ENCODE measurements at places on chromosomes 5 and 9.

DNA sequence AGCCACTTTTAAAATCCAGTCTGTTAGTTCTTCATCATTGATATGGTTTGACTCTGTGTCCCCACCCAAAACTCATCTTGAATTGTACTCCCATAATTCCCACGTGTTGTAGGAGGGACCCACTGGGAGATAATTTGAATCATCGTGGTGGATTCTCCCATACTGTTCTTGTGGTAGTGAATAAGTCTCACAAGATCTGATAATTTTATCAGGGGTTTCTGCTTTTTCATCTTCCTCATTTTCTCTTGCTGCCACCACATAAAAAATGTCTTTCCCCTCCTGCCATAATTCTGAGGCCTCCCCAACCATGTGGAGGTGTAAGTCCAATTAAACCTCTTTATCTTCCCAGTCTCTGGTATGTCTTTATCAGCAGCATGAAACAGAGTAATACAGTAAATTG, 26.9 kb upstream of the SH3TC2 start:
- no peak for DNase-seq

- DNase-seq = no peak
Observed at GRCh38 chr5:134447815-134448520, 36.3 kb upstream of the CDKN2AIPNL start.

- DNase-seq = no peak
Observed at GRCh38 chr5:32458880-32459495, 14.4 kb upstream of the ZFR start.

GRCh38 chr5:43680286-43680685, 77.3 kb downstream of the NNT start:
- no peak for DNase-seq

DNA sequence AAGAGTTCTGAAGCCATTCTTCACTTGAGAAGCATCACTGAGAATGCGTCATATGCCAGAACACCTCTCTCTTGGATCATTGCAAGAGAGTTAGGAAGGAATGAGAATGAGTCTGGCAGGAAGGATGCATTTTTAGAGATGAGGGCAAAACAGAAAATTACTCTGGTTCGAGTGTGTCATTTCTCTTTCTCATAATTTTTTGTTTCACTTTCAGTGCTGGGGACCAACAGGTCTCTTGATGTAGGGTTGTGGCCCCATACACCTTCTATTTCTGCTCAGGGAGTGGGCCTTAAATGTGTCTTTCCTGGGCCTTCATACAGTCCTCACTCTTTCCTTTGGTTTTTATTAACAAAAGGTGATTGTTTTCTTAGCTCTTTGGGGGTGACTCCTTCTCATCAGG, 302.4 kb downstream of the NR3C1 start:
- DNase-seq = no peak

GRCh38 chr9:20618361-20618802, 3.9 kb downstream of the MLLT3 start:
- no peak for DNase-seq

GRCh38 chr9:36980148-36980974, 53.7 kb downstream of the PAX5 start:
- no peak for DNase-seq

DNA sequence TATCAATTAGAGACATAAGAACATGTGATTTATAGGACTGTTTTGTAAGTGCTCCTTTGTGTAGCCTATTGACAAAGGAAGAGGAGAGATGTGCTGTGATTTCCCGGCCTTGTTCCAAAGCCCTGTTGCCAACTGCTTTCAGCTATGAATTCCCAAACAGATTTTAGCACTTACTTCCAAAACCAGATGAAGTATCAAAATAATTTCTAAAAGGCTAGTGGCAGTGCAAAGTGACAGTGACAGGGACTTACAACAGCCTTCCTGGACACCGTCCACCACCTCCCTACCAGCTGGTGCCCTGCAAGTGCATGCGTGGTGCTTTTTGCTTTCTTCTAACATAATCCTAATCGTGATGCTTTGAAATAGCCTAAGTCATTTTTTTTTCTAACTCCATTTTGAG, 254.1 kb upstream of the ACTBL2 start:
- DNase-seq = no peak

DNA sequence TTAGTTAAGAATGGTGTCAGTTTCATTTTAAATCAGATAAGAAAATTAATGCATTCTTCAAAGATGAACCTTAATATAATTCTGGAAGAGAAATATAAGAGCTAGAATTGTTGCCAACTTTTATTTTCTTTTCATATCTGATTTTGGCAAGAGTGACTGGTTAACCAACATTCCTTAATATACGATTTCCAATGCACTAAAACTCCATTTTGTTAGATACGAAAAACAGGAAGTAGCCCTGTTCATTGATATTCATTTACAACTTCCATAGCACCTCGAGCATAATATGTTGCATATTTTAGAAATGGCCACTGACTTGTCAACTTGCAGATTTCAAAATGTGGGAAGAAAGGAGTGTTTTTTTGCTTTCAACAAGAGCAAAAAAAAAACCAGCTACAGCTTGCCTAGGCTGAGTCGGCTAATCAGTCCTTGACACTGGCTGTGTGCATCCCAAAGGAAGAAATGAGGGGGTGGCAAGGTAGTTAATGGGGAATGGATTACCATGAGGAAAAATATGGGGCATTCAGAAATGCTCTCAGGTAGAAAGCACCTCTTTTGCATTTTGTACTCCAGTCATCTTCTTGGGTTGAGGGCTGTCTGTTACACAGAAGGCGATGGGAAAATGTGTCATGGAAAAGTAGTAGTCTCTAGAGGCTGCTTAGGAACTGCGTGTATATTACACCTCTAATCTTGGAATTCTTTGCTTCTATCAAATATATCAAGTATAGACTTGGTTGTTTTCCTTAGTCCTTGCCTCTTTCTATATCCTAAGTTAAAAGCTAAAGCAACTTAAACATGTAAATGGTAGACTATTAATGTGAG, 3.9 kb downstream of the MAP3K1 start:
- no peak for DNase-seq

DNA sequence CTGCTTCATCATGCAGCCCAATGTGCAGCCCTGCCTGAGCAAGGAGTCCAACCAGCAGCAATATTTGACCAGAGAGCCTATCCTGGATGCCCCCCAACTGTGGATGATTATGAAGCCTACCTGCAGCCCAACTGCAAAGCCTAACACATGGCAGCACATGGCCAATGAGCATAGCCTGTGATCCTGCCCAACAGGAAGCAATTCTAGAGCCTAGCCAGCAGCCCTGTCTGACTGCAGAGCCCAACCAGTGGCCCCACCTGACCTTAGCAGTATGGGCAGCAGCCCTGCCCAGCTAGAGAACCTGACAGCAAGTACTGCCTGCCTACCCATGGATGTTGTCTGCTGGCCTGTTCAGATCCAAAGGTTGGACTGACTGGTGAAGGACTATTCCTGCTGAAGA, 97.3 kb upstream of the SH3GL2 start:
- DNase-seq = no peak

GRCh38 chr9:113886026-113886369, 9.9 kb downstream of the ZNF618 start:
- DNase-seq = no peak

DNA sequence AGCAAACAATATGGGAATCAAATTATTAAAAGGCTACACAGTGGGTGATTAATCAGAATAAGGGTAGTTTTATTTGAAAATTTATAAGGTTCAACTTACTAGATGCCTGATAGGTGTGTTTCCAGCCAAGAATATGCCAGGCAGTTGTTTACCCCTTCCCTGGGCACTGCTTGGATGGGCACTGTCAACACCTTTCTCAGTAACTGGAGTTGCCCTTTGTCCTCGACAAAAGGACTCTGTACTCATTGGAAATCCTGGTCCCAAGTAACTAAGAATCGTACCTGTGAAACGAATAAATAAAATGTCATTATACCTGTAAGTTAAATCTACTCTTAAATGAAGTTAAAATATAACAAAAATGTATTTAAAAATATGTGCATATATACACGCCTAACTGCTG, 15.0 kb downstream of the ANKRD34B start:
- no peak for DNase-seq

- no peak for DNase-seq
Observed at GRCh38 chr5:473551-474192, 30.7 kb downstream of the EXOC3 start.

DNA sequence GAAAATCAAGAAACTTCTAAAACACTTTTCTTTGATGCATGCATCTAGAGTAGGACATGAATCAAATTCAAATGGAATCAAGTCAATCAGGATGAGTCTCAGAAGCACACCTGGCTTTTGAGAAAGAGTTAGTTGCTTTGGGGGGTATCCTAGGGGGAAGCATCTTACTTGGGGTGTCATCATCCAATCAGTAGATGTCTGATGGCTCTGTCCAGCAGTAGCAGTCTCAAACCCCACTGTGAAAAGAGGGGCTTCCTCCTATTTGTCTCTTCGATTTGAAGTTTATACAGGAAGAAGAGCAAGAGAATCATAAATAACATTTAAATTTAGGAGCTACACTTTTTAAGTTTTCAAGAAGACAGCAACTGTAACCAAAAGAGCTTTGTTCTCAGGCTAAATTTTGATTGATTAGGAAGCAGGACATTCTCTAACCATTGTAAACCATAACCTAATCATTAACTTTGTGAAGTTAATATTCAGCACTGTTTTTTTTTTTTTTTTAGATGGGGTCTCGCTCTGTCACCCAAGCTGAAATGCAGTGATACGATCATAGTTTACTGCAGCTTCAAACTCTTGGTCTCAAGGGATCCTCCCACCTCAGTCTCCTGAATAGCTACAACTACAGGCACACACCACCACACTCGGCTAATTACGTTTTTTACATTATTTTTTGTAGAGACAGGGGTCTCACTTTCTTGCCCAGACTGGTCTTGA, 614.7 kb downstream of the CSNK1G3 start:
- DNase-seq = no peak

GRCh38 chr9:134171316-134172197, 7.2 kb upstream of the RNU6ATAC start:
- DNase-seq = no peak

GRCh38 chr9:32171339-32171738, 213.1 kb upstream of the ACO1 start:
- no peak for DNase-seq

DNA sequence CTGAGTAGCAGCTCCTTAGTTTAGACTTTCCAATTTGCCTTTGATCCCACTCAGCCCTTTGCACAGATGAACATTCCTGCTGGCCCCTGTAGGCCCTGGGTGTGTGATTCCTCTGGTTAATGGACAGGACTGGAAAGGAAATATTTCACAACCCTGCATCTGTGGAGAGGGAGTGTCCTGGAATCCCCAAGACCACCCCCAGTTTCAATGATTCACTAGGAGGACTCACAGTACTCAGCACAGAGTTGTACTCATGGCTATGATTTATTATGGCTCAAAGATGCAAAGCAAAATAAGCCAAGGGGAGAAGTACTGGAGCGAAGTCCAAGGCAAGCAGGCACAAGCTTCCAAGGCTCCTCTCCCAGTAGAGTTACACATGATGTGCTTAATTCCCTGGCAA, 42.4 kb upstream of the TJP2 start:
- DNase-seq = no peak

- DNase-seq = no peak
Observed at GRCh38 chr5:1747079-1747802, 52.4 kb downstream of the MRPL36 start.

GRCh38 chr9:135343837-135344522, 135.6 kb upstream of the PPP1R26 start:
- DNase-seq = peak; percentile 17

- DNase-seq = no peak
Observed at GRCh38 chr9:129640086-129640870, 1.7 kb downstream of the ASB6 start.

GRCh38 chr9:129988607-129989361, 54.2 kb downstream of the FNBP1 start:
- no peak for DNase-seq

DNA sequence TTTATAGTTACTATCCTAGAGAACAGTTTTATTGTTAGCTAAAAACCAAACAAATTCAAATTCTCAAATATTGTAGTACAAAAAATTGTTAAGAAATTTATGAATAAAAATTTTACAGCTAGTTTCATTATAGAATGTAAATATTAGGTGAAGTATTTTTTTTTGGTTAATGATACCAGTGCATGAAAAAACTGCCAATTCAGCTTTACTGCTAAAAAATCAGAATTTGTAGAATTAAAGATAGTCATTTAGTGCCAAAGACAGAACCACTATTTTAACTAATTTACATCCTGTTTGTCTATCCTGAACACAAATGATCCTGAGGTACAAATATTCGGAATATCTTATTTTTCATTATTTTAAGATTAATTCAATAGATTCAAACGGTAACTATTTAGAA, 202.6 kb downstream of the FER start:
- DNase-seq = no peak

DNA sequence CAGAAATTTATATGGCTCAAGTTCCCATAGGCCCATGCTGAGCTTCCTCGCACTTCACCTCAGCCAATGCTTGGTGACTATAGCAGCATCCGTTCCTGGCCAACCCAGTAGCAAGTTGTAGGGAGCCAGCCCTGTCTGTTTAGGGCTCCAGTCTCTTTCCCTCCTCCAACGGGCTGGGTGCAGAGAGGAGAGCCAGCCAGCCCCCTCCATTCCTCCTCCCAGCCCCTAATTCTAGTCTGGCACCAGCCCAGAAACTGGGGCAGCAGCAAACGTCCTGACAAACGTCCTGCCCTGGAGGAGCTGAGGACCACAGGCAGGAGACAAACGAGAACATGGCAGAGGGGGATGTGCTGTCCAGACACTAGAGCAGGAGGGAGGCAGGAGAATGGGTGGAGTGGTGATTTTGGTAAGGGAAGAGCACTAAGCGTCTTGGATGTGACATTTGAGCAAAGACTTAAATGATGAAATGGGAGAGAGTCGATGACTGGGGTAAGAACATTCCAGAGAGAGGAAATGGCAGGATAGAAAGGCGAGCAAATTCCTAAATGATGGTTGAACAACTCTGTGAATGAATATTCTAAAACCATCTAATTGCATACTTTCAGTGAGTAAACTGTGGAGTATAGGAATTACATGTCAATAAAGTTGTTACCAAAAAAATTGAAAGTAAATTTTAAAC, 222.5 kb upstream of the DAPK1 start:
- DNase-seq = no peak

- DNase-seq = no peak
Observed at GRCh38 chr9:68537616-68537880, 3.1 kb downstream of the TMEM252 start.

DNA sequence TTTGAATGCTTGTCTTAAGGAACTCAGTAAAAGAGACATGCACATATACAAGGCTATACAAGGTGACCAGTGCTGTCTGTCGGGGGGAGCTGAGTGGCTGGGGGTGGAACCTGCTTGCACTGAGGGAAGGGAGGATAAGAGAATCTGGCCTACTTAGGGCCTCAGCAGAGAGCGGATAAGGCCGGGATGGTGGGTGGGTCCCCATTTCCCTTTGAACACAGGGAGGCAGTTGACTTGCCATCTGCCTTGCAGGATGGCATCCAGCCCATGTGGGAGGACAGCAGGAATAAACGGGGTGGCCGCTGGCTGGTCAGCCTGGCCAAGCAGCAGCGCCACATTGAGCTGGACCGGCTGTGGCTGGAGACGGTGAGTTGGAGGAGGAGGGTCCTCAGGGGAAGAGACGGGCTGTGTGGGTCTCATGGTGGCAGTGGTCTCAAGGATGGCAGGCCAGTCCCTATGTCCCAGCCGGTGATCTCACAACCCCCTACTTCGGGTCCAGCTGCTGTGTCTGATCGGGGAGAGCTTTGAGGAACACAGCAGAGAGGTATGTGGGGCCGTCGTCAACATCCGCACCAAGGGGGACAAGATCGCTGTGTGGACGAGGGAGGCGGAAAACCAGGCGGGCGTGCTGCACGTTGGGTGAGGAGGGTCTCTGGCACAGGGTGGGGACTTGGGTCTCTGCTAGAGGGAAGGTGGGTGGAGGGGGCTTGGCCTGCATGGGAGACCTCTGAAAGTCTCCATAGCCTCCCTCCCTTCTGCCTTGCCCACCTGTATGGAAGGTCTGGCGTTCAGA, 2.2 kb upstream of the TSPAN17 start:
- no peak for DNase-seq

GRCh38 chr5:135193213-135194125, 159.4 kb upstream of the PITX1 start:
- no peak for DNase-seq

Measured in stimulated activated CD4-positive, alpha-beta T cell treated with anti-CD3 and anti-CD28 coated beads, Interleukin-1b, Interleukin-23, amount 100 ng/mL, for 1 hour (primary cell).